ENCODE measurements at places on chromosomes 2 and 18.

GRCh38 chr2:145753966-145754365 lies 1234.0 kb upstream of the ZEB2 start:
- no peak for DNase-seq

DNA sequence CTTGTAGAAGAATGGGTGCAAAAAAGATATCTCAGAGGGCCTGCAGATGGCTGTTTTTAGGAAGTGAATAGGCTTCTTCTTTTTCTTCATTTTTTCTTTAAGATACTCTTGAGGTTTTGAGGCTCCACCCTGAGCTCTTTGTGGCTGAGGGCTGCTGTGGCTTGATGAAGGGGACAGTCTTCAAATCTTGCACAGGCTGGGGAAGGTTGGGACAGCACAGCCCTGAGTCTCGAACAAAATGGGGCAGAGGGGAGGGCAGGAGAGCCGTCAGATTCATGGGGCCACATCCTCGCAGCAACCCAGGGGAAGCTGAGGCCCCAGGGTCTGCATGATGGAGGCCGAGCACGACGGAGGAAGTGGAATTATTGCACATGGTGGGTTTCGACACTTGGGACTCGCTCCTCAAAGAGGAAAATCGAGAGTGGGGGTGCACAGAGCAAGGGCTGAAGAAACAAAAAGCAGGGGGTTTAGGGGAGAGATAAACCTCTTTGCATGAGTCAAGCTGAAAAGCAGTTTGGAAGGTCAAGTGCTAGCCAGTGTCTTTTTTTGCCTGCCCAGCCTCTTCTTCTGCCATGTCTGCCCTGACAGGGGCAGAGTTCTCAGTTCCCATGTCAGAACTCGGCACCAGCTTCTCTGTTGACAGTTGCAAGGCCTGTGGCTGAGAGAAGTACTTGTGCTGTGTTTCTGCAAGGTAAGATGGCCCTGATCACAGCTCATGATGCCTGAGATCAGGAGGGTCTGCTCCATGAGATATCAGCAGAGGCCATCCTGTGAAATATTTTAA lies 19.5 kb downstream of the INPP4A start:
- no peak for DNase-seq

- no peak for DNase-seq
These were observed 18.5 kb upstream of the BOD1L2 start for GRCh38 chr18:57128220-57128932.

- peak; percentile 88 for DNase-seq
These were observed 29.8 kb downstream of the EPC2 start for GRCh38 chr2:148674063-148675020.

GRCh38 chr2:83650898-83651297 lies 808.2 kb downstream of the SUCLG1 start:
- no peak for DNase-seq

- DNase-seq = no peak
These were observed 12.8 kb upstream of the MYO3B start for GRCh38 chr2:170165129-170165528.

- DNase-seq = no peak
These were observed 9.1 kb downstream of the MOCOS start for GRCh38 chr18:36196238-36196995.

- no peak for DNase-seq
These were observed 248.5 kb downstream of the TMEM182 start for GRCh38 chr2:103010306-103010705.

GRCh38 chr2:211329421-211329820 lies 773.0 kb downstream of the CPS1 start:
- no peak for DNase-seq

DNA sequence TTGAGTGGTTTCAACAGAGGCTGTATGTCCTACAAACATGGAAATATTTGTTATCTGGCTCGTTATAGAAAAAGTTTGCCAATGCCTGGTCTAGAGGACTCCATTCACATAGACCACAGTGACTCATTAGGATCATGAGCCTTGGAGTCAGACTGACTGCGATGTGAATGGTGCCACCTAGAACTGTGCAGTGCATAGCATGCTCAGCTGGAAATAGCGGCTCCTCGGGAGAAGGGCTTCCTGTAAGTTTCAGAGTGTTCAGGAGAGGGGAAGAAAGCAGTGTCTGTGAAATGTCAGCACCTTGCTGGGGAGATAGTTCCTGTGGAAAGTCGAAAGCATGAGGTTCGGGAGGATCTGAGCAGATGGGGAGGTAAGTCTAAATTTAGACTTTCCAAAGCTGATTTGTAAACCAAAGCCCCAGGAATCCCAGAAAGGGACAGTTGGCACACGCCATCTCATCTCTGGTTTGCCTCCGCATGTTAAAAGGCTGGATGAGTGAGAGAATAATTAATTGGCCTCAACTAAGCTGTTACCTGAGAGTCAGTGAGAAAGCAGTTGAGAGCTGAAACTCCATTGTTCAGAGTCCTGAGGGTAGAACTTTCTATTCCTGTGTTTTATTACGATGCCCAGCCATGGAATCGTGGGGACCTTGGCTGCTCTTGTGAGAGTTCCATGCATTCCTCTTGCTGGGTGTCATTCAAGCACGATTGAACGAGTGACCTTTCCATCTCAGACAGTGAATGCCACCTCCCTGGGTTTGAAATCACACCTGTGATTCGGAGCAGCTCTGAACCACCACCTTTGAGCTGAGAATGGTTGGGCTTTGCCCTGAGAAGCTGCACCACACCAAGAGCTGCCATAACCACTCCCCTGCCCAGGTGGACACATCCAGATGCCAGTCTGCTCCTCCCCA lies 99.5 kb downstream of the MAPK4 start:
- DNase-seq = no peak

- DNase-seq = no peak
These were observed 65.7 kb downstream of the SLC8A1 start for GRCh38 chr2:40386177-40386576.

DNA sequence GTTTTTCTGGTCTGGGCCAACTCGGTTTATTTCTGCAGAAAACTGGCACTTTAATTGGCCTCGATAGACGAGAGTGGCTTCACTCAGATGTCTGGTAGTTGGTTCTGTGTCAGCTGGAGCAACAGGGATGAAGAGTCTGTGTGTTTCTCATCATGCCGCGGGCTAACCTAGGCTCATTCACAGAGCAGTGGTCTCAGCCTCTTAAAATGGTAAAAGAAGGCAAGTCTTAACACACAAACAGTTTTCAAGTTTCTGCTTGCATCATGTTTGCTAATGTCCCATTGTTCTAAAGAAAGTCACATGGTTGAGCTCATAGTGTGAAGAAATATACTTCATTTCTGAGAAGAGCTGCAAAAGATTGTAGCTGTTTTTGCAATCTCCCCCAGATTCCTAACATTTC lies 37.5 kb upstream of the ANXA4 start:
- DNase-seq = no peak

Measured in GM23338 (cell line).